Stimulated activated CD8-positive, alpha-beta memory T cell treated with anti-CD3 and anti-CD28 coated beads, Interleukin-7, amount 100 ng/mL, for 1 hour (primary cell): ENCODE measurements at places on chromosomes 3 and 15.

DNA sequence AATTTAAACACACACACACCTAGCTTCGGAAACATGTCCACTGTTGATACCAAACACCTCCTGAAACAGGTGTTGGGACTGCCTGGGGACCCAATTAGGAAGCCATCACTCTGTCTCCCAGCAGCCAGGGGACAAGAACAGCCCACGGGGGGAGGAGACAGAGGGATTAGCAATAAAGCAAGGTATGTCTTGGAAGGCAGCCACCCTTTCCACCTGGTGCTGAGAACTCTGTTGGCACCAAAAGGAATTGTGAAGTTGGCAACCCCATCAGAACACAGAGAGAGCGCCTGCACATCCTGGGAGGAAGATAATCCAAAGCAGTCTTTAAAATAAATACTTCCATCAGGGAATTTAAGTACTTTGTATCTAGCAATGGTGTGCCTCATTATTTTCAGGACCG is 111.0 kb downstream of the ADAMTS17 start:
- no peak for DNase-seq

DNA sequence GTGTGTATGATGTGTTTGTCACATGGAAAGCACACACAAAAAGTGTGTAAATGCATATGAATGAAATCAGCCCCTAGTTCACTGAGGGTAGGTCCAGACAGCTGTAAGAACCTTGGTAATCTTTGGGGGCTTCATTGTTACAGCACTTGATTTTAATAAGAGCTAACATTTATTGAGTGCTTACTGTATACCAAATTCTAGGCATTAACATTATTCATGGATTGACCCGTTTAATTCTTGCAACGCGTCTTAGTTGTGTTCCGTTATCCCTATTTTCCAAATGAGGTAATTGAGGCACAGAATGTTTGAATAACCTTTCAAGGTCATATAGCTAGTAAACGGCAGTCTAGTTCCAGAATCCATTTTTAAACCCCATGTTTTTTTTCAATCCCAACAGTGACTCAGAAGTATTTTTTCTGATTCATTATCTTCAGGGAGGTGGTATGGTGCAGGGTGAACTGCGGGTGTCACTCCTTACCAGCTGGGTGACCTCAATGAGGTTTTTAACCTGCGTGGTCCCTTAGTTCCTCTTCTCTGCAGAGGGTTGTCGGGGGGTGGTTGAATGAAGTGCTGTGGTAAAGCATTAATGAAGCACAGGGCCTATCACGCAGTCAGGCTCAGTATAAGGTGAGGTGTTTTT is 14.2 kb downstream of the RAB8B start:
- DNase-seq = peak; percentile 43

DNA sequence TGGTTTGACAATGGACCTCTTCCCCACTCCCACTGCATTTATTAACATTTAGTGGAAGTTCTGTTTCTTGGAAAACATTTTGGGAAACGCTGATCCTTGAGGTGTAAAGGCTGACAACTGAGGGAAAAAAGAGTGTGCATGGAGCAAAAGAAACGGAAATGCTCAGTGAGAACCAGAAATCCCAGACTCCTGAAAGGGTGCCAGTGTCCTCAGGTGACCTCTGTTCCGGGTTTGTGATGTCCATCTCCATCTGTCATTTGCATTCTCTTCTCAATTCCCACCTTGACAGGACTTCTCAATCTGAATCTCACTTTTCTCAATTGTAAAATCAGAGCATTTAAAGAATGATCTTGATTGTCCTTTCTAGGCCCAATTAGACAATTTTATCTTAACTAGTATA is 71.1 kb upstream of the FAM3D start:
- DNase-seq = no peak

GRCh38 chr3:132569153-132569552 is 27.9 kb upstream of the ACKR4 start:
- DNase-seq = no peak

DNA sequence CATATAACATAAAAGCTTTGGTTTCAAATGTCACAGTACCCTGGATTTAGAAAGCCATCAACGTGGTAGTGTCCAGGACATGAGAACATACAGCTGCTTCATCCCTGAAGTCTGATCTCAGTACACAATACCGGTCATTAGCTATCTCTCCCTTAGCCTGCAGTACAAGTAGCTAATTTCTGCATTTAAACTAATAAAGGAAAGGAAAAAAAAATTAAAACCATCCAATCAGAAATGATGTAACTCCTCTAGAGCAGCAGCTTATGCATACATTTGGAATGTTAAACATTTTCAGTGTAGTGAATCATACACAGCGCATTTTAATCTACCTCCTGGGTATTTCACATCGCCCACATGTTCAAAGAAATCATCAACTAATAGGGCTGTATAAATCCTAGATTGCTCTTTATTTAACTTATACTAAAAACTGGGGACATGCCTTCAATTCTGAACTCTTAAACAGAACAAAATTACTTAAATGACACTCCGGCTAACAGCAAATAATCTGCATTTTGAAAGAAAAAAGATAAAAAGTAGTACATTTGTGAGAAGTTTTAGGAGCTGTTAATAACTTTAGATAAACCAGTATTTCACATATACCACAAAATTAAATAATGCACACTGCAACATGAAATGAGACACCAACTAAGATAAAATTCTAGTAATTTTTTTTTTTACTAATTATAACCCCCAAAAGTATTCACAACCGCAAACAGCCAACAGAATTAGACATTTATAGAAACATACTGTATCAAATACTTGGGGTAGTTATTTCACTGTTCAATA is 3.7 kb downstream of the IGF2BP2 start:
- no peak for DNase-seq

DNA sequence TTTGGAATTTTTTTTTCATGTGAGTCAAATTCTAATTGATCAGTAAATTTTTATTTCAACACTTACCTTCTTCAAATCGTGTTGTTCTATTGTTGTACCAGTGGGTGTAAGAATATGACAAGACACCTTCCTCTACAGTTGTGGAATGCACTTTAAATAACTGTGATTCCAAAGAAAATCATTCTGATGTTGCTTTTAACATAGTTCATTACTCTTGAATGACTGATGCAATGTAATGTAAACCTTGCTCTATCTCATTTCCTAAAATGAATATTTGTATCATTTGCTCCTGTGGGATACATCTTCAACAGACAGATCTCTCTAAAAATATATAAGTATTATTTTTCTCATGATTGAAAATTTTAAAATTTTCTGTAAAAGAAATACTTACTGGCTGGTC is 313.4 kb downstream of the RBMS3 start:
- no peak for DNase-seq

GRCh38 chr15:29859973-29860715 is 37.9 kb upstream of the TJP1 start:
- no peak for DNase-seq

DNA sequence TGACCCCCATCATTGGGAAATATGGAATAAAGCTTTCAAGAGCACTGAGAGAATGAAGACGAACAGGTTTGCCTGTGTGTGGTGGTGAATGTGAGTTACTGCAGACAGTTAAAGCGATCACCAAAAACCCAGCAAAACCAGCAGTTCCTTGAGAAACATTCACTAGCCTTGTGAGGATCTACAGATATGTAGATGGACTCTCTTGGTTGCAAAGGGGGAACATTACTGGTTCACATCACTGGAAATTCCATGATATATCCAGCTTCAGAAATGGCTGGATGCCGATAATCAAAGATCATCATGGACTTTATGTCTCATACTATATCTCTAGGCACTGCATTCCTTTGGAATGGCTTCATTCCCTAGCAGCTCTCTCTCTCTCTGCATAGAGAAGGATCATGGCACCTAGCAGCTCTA is 10.2 kb upstream of the HERC1 start:
- DNase-seq = no peak

- DNase-seq = no peak
Observed at GRCh38 chr3:100003609-100004503, 110.4 kb downstream of the FILIP1L start.

DNA sequence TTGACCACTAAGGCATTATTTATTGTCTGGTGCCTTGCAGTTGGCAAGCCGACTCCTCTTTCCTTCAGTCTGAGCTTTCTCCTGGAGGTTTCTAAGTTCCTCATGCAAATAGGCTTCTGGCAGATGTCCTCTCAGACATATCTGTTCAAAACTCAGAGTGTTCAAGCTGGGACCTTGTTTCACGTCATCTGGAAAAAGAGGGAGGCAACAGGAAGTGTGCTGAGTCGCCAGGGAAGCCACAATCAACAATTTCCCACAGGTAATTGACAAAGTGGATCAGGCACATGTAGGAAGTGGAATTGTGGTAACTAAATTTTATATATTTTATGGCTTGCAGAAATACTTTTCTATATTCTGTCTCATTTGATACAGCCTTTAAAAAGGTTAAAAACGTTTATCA is 14.6 kb downstream of the SCG5 start:
- no peak for DNase-seq

- DNase-seq = no peak
Observed at GRCh38 chr3:85592256-85592655, 633.5 kb downstream of the CADM2 start.
